T-helper 1 cell (primary cell): ENCODE measurements at places on chromosomes 1 and 21.

DNA sequence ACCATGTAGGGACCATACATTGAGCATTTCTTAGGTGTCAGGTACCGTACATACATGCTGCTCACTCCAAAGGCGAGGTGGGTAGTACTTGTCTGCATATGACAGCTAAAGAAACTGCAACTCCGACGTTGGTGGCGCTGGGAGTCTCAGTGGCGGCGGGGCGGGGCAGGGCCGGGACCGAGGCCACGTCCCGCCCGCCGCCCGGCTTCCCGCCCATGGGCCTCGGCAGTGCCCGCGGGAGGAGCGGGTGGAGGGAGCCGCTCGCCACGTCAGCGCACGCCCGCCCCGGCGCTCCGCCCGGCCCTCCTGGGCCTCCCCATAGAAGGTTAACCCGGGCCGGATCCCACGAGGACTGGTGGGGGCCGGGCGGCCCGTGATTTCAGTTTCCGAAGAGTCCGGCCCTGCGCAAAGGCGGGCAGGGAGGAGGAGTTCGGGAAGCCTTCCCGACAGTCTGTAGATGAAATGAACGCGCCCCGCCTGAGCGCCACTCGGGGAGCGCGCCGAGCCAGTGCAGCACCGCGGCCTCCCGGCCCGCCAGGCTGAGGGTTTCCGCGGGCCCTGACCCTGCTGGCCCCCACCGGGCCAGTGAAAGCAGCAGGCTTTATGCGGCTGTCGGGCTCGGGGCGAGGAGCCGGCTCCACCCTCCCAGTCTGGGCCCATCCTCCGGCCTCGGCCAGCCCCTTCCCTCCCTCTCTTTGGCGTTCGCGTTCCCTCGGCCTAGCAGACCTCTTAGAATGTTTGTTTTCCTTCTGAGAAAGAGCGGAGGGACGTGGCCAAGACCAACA, 119.9 kb upstream of the JUN start:
- peak; percentile 60 for DNase-seq

- no peak for DNase-seq
Measured at GRCh38 chr1:203914292-203914691, 52.9 kb downstream of the SNRPE start.

DNA sequence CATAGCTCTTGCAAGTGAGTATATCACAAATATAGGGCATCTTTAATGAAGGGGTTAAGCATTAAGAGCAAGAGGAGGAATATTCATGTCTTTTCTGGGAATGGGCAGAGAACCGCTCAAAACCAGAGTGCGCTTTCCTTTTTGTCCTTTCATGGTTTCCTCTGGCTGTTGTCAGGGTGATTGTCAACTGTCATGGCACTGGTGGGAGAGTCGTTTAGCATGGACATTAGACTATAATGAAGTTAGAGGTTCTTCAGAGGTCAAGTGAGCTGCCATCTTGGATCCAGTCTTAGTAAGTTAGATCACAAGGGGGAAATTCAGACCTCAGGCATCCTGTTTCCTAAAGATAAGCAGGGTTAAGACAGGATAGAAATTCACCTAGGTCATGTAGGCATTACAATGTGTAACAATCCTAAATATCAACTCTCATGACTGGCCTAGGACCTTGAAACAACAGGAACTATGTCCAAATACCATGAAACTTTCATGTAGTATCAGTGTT, 12.1 kb upstream of the COA6 start:
- no peak for DNase-seq

DNA sequence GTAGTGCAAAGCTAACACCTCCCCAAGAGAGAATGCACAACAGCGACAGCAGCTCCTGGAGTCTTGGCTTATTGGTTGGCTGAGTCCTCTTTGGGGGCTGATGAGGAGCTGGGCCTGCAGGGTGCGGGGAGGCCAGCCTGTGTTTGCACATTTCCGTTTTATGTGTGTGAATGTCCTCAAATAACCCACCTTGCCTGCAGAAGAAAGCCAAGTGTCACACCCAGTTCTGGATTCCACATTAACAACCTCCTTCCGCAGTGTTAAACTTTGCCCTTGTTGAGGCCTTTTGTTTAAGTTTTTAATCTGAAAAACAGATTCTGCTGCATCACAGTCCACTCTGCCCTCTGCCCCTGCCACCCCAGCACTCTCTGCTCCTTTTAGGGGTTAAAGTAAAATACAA, 274.5 kb downstream of the TM2D1 start:
- no peak for DNase-seq

DNA sequence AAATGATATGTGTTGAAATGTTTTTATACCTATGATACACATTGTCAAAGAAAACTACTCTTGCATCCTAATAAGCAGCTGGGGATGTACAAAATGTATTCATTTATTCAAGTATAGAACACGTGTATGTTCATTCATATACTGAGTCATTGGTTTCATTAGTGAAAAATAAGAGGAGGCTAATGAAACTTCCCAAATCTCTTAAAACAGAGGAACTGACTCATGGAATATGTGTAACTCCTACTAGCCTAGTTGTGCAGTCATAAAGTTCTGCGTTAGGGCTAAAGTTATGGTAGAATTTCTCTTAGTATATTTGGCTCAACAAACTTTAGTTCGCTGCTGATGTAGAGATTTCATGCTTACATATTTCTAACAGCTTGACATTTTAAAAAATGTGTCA, 441.6 kb downstream of the NCAM2 start:
- DNase-seq: no peak

DNA sequence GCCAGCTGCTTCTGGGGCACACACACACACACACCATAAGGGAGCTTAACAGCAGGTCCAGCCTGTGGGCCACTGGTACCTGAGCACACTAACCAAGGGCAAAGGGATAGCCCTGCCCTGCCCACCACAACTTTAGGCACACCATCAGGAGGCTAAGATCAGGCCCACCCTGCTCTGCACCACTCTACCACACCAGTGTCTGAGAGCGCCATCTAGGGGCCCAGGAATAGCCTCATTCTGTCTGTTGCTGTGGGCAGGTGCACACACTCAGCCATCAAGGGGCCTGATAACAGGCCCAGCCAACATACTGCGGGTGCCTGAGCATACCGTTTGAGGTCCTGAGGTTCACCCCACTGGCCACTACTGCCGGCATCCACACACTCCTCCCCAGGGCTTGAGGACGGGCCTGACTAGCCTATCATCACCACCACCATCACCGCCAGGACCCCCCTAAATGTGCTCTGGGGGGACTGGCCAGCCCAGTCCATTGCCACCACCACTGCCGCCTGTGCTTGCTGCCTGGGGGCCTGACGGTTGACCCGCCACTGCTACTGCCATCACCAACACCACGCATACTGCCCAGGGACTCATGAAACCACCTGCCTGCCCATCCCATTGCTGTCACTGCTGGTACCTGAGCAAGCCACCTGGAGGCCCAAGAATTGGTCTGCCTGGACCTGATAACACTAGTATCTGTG, 31.3 kb downstream of the NSL1 start:
- peak; percentile 32 for DNase-seq

DNA sequence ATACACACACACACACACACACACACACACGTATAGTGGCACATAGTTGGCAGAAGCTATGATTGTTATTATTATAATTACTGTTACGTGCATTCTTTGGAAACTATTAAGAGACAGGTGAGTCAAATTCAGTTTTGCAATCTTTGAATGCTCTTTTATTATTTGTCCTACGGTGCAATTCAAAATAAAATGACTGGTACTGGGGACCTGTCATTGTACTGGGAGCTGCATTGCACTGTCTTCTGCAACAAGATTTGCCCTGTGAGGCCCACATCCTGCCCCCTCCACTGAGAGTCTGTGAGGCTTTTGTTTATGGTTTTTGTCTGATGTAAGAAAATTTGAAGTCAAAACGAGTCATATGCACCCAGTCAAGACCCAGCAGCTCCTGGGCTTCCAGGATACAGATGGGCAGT, 1.9 kb downstream of the LY9 start:
- no peak for DNase-seq

DNA sequence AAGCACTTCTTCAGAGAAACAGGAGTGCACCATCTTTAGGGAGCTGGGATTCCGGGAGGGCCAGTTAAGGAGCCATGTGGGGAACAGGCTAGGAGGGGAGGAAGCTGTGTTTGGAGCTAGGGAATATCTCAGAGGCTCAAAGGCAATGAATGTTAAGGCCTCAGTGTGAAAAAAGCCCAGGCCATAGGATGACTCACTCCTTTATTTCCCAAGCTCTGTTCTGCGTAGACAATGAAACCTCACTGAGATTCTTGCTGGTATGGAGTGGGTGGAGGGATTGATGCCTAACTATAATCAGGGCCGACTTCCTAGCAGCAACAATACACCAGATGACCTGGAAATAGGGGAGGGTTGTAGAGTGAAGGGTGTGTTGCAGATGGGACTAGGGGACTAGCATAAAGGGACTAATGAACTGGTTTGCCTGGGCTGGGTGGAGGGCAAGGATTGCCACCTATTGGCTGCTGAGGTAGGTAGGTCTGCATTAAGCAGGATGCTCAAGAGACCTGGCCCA, 2.1 kb downstream of the GNAT2 start:
- no peak for DNase-seq

DNA sequence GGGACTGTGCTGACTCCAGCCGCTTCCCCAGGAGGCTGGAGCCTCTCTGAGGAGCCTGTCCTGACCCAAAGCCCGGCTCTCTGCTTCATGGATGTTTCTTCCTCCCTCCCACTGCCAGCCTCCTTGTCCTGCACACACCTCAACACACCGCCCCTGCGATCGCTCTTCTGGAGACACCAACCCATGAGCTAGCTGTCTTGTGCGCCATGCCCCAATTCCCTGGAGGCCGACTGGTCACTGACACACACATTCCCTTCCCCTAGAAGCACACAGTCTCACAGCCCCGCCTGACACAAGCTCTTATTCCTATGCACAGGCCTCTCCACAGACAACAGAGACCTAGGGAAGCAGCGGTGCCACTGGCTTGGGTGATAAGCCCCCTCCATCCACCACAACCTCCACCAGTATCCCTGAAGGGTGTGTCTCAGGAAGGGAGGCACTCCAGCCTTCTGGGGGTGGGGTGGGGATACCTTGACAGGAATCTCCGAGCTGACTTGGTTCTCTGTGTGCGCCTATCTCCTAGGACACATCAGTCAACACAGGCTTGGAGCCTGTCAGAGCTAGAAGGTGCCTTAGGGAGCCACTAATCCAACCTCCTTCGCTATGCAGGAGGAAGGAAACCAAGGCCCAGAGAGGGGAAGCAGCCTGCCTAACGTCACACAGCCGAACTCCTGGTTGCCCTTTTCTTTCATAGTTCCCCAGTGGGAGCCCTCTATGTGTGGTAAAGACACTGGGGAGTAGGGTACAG, 31.1 kb downstream of the AHDC1 start:
- no peak for DNase-seq

DNA sequence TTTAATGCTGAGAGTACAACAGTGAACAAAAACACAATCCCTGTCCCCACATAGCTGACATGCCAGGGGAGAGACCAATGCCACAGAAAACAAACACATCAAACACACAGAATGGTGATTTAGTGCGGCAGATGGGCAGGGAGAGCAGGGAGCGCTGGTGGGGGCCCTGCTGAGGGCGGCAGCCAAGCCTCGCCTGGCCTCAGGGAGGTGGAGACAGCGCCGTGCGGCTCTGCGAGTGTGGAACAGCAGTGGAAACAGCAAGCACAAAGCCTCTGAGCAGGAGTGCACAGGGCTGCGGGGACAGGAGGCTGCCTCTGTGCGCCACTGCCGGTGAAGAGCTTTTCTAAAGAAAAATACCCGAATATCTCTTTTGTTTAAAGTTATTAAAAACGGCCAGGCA, 17.0 kb downstream of the MCM3AP start:
- no peak for DNase-seq

DNA sequence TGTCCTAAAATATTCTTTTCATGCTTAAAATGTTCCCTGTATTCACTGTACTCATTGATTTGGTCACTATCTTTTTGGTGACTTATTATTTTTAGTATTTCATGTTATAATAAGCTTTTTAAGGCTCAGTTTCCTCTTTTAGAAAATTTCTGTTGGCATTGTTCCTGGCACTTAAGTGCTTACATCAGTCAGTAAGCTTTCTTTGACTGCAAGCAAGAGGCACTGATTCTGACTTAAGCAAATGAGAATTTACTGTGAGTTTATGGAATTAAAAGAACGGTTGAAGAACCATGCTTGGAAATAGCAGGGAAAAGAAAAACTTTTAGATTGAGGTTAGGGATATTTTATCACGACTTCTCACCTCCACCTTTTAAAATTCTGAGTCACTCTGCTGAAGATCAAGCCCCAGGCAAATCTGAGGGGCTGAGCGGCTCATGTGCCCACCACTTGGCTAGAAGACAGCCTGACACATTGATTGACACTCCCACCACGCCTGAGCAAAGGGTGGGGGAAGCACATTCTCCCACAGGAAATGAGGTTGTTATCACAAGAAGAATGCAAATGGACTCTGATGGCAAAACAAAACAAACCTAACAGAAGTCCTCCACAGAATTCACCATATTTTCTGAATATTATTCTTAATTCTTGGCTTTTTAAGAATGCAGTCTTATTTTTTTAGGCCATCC, 102.8 kb downstream of the KCTD3 start:
- DNase-seq: no peak

DNA sequence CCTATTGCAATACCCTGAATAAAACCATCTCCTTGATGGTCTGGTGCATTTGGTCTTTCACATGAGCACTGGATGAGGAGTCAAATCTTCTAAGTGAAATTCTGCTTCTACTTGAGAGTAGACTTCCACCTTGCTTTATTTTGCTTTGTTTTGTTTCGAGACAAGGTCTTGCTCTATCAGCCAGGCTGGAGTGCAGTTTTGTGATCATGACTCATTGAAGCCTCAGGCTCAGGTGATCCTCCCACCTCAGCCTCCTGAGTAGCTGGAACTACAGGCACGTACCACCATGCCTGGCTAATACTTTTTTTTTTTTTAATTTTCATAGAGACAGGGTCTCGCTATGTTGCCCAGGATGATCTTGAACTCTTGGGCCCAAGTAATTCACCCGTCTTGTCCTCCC, 65.8 kb upstream of the F3 start:
- no peak for DNase-seq

GRCh38 chr1:180157108-180157507, 2.4 kb downstream of the QSOX1 start:
- no peak for DNase-seq

- no peak for DNase-seq
Measured at GRCh38 chr1:36420409-36420808, 22.7 kb upstream of the LSM10 start.

DNA sequence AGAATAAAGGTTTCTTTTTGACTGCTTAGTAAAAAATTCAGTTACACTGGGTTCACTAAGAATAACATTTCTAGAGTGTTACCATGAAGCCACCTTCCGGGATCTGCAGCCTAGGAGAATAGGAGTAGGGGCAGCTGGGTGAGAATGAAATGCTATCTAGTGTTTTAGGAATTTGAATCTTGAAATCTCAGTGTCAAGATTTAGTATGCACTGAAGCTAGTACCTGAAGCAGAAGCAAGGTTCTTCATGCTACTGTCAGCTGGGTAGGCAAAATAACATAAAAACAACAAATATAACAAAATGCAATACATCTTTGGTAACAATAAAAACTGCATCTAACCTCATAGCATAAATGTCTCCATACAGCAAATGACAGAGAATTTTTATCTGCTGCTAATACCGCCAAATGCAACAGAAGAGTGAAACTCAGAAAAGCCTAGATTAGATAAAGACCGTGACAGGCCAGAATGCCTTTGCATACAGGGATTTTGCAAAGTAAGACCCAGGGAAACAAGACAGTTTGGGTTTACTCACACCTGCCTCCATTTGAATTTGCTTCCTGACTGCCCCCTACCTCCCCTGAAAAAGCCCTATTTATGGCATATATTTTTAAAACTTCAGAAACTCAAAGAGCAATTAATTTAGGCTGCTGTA, 58.2 kb downstream of the GADD45A start:
- no peak for DNase-seq
